ENCODE measurements at places on chromosomes 1 and 21. TPM values are rescaled to one million over a fixed set of nuclear protein-coding genes. Genes with fewer than 3 reads are reported as not detected.

The LRRC53 gene
- not detected for total RNA-seq

The PTGS2 gene
- 7.5 TPM for total RNA-seq

The TDRD10 gene
- not detected for total RNA-seq

The CELA2B gene
- total RNA-seq: not detected

The PLEKHN1 gene
- 5.2 TPM for total RNA-seq

The TATDN3 gene
- total RNA-seq: 12.7 TPM

The TSPAN1 gene
- total RNA-seq: 3.5 TPM

The MPL gene
- 0.22 TPM for total RNA-seq

The ABCA4 gene
- total RNA-seq: 0.35 TPM

The HSPB7 gene
- not detected for total RNA-seq

The OPTC gene
- total RNA-seq: not detected

The KRTAP11-1 gene
- total RNA-seq: not detected

The CYP4A22 gene
- total RNA-seq: not detected

The CRYBG2 gene
- total RNA-seq: 1.5 TPM

Data from A549 treated with Hydrocortisone at 1 μM for 4 hours (cell line).